ENCODE measurements at places on chromosomes 11 and 22. TPM values are rescaled to one million over a fixed set of nuclear protein-coding genes. Genes with fewer than 3 reads are reported as not detected.

Gene MS4A3
- total RNA-seq, result 1.7 TPM

Gene SESN3
- total RNA-seq, result 27.5 TPM

Gene MRGPRE
- total RNA-seq, result 0.93 TPM

Gene LRRC56
- 22.2 TPM for total RNA-seq

Gene ACO2
- 133 TPM for total RNA-seq

Gene MYRF
- 9.2 TPM for total RNA-seq

Gene HPX
- total RNA-seq, result 4.2 TPM

Gene ABCG4
- 5.4 TPM for total RNA-seq

Gene SEZ6L
- 1.4 TPM for total RNA-seq

Gene PDE3B
- total RNA-seq, result 25.8 TPM

DNA sequence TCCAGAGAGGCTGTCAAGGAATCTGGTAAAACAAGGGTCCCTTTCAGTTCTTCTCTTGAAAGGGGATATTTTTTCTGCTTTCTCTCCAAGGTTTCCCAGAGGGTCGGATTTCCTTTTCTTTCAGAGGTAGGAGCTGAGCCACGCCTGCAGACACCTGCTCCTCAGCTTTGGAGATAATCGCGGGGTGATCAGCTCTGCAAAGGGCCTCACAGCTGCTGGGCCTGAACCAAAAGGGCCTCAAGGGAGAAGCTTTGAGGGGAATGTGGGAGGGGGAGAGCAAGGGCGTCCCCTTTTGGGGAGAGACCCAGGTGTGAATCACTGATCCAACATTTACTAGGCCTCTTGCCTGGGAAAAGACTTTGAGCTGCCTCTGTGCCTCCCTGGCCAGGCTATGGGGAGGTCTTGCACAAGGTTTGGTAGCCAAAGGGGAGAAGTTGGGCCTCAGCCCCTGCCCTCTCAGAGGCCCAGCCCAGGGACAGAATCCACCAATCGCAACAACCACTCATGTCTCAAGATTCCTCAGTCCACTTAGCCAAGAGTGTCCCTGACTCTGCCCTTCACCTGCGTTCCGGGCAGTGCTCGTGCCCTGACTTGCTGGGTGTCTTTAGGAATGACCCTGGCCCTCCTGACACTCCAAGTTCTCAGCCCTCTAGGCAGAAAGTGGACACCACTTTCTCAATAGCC, 14.0 kb upstream of the TP53I11 start:
- no peak for DNase-seq

GRCh38 chr11:77039491-77040400, 5.5 kb downstream of the B3GNT6 start:
- DNase-seq, result peak; percentile 81

DNA sequence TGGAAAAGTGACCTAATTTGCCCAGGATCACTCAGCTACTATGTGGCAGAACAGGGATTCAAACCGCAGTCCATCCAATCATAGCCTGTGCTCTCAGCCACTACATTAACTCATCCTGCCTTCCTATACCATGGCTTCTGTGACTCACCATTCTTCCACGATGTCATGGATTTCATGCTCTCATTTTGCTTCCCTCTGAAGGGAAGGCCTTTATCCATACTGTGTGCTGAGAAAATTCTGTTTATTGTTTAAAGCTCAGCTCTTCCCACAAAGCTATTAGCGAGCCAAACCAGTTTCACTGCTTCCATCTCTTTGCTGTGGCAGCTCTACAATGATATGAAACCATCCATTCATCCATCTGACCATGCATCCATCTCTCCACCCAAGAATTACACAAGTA, 289.9 kb downstream of the TENM4 start:
- no peak for DNase-seq

- no peak for DNase-seq
Measured at GRCh38 chr11:2929531-2929949, 320 bp upstream of the PHLDA2 start.

DNA sequence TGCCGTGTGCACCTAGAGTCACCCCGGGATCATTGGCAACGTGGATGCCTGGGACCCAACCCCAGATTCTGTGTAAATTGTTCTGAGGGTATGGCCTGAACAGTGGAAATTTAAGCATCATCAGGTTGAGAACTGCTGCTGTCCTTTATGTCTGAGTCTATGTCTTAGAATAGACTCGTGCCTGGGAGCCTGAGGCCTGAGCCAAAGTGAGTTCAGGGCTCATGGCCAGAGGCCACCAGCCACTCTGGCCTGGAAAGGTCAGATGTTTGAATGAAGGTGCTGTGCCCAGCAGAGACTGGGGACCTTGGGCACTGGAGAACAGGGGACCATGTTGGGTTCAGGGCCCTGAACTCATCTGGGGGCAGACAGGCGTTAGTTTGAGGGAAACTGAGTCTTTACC, 91.1 kb downstream of the MYO18B start:
- DNase-seq, result no peak

DNA sequence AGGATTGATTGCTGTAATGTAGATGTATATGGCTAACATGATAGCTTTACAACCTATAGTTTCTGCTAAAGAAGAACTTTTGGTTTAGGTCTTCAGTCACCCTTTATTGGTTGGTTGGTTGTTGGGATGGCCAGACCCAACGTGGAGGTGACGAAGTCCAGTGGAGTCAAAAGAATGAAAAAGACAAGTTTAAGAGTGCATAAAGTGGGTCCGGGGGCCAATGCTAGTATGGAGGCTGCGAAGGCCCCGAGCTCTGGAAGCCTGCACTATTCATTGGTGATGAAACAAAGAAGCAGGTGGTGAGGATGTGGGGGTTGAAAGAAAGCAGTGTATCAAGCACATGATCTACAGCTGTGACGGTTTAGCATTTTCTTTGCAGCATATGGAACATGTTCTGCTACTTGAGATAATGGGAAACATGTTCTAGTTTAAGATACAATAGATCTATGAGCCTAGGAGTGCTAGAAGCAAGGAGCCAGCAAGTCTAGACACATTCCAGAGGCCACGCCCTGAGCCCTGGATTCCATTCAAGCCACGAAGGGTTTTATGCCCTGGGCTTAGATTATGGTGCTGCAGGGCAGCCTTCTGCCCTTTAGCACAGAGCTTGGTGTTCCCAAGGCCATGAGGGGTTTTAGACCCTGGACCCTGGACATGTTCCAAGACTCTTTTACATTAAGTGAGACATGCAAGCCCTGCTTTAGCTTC, 6.3 kb downstream of the TCP11L1 start:
- DNase-seq, result no peak

DNA sequence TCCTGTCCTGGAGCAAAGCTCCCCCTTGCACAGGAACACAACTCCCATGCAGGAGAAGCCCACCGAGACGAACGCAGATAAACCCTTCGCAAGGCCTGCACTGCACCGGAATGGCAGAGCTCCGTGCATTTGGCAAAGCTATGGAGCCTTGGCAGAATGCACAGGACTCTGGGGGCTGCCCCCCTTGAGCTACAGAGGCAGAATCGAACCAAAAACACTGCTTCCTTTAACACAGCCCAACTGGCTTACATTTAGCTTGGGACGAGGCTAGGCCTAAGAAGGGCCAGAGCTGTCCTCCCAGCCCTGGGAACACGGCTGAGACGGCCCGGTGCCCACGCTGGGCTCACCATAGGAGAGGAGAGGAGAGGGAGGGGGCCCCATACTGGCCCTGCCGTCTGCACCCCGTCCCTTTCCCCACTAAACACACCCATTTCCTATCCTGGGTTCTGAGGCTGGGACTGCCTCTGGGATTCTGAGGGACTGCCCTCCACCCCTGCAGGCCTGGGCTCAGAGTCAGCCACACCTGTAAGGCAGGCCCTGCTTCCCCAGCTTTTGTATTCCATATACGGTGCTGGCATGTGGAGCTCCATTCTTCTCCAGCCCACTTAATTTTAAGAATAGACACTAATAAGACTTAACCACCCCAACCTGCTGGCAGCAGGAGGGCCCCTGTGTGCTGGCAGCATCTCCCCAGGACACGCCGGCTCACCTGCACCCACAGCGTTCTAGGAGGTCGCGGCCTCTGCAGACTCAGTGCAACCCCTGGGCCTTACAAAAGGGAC, 32.9 kb downstream of the PPM1F start:
- no peak for DNase-seq

GRCh38 chr11:83921447-83922192, 635.5 kb upstream of the CCDC90B start:
- DNase-seq, result no peak

GRCh38 chr11:1471736-1472135, 14.8 kb downstream of the MOB2 start:
- no peak for DNase-seq

DNA sequence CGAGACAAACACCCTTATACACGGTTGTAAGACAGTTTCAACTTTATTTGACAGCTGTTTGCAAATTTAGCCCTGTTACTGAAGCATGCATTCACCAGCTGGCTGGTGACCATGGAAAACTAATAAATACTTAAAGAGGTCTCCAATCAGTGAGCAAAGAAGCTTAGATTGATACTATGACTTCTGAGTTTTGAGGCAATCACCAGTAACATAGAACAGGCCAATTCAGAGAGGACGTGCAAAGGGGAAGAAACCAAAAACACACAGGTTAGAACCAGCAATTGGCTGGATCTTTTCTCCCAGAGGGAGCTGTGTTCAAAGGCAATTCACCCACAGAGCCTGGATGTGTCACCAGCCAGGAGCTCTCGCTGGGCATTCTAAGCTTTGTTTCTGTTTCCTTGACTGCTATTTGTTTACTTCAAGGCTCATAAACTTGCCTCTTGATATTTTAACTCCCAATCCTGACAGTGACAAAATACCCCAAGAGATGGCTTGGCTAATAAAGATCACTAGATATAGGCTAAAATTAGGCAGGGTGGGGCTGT, 113.6 kb upstream of the MTMR2 start:
- DNase-seq, result no peak

- no peak for DNase-seq
Measured at GRCh38 chr11:47837929-47838328, 10.2 kb downstream of the NUP160 start.

DNA sequence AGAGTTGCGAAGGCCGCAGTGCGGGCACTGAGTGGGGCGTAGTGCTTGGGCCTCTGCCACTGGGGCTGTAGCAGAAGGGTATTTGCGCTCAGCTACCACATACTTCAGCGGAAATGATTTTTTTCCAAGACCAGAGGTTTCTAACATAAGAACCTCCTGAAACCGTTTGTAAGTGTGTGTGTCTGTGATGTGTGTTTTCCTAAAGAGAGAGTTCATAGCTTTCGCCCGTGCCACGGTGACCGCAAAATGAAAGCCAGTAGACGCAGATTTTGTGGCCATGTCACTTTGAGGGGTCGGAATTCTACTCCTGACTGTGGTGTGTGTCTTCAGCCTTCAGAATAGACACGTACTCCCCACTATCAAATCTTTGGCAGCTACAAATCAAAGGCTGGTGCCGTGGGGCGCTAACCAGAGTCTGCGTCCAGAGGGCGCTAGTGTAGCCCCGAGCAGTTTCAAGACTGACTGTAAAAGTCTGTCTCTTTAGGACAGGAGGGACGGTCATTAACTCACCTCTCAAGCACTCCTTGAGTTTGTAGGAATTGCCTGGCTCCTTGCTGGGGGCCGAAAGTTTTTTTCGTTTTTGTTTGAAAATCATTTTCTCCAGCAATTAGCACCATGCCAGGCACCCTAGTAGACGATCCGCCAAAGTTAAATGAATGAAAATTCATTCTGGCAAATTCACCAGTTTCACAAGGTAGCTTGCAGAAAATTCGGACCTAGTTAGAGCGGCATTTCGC, 2.5 kb upstream of the CALCA start:
- DNase-seq, result peak; percentile 70

DNA sequence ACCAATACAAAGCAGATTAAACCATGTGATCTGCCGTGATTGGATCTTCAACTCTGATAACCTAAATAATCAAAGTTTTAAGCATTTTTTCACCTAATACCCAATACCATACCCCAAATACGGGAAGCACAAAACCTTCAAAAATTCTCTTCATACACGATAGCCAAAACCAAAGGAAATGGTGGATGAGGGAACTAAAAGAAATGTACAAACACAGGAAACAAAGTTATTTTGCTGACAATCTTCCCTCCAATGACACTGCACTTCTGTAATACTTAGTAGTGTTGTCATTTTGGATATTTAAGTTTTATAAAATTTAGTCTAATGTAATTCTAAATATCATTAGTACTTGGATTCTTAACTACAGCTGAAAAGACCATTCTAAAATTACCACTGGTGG, 27.0 kb downstream of the CSTF3 start:
- DNase-seq, result no peak

DNA sequence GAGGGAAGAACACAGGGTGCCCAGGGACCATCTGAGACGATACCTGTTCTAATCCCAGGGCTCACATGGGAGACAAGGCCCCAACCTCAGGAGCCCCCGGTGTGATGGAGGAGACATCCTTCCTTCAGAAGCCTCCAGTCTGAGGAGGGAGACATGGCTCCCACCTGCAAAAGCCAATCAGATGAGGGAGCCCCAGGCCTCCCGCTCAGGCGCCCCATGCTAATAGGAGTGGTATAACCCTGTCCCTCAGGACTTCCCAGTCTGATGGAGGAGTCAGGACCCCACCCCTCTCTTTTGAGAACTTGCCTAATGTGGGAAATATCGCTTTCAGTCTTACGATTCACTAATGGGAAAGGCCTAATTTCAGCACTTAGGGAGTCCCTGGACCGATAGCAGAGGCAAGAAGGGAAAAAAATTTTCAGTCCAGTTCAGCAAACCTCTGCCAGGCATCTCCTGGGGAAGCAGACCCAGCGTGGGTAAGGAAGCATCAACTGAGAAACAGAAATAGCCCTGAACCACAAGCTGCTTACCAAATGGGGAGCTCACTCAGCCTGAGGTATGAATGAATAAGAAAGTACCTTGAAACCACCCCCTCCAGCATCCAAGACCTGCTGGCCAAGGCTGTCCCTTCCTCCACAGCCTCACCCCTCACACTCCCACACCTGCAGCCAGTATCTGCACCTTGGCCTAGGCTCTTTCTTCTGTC, 5.9 kb downstream of the ARRB1 start:
- DNase-seq, result no peak

DNA sequence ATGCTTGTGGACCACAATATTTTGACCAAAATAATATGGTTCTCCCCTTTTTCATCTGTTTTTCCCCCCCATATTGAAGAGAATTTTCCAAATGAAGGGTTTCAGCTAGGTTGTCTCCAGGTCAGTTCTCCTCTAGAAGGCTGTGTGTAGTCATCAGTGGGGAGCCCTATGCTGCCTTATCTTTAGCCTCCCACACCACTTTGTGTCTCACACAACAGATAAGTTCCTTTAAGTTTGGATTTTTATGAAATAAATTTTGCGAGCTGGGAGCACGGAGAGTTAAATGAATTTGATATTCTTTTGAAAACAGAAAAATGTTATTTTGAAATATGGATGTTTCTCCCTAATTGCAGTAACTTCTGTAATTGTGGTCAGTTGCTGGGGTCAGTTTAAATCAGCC, 28.9 kb downstream of the PAX6 start:
- DNase-seq, result no peak

All from testis (tissue), 5 donors.